NCI-H2081 (cell line): ENCODE measurements at places on chromosomes 2 and 18.

GRCh38 chr2:237673130-237674001 lies 46.0 kb downstream of the LRRFIP1 start:
- DNase-seq: peak; percentile 84

DNA sequence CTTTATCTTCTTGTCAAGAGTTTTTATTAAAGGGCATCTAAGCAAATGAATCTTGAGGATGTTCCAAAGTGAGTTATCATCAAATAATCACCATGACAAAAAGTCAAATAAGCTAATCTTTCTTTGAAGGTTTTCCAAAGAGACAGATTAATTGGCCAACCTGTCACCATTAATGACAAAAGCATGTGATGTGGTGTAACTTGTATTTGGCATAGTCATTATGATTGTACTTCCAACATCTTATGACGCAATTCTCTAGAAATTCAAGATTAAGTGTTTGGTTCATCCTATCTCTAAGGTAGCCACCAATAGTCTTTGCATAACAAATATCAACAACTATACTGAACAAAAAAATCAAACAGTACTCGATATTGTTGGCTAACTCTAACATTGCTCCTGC lies 28.6 kb downstream of the RBMS1 start:
- no peak for DNase-seq

GRCh38 chr18:24369426-24369825 lies 28.2 kb downstream of the OSBPL1A start:
- DNase-seq: no peak

GRCh38 chr2:2739231-2739795 lies 408.2 kb upstream of the MYT1L start:
- no peak for DNase-seq

DNA sequence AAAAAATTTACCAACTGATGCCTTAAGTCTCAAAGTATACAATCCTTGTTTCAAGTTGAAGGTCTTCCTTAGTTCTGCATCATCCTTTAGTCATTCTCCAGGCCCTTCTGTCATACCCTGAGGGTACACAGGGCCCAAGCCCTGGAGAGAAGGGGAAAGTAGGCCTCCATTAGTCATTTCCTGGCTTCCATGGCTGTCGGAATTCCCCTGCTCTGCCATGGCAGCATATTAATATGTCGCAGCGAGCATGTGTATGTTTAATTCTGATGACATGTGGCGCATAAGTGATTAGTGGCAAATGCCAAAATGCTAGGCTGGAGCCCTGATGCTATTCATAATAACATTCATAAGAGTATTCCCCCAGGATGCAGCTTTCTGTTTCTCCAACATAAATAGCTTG lies 22.1 kb downstream of the GPR39 start:
- peak; percentile 23 for DNase-seq

GRCh38 chr2:127012215-127012614 lies 94.7 kb downstream of the BIN1 start:
- DNase-seq: no peak

- no peak for DNase-seq
Observed at GRCh38 chr2:19299032-19299431, 59.4 kb downstream of the OSR1 start.

- DNase-seq: no peak
Observed at GRCh38 chr2:109532728-109533076, 81.1 kb downstream of the SEPTIN10 start.

GRCh38 chr2:37911296-37911873 lies 13.7 kb upstream of the RMDN2 start:
- no peak for DNase-seq

DNA sequence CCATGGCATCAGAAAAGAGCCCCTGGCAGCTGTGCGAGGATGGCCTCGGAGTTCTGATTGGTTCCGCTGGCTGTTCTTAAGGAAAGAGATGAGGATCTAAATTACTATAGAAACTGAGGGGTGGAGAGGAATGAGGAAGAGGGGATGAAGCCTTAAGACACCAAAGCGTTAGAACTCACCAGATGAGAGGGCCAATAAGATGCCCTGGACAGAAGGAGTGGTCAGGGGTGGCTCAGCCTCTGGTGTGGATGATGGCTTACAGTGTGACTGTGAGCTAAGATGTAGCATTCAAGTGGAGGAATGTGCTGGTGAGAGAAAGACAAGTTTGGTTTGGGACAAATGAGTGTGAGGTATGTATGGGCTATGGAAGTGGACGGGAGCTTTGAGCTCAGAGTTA lies 97.8 kb downstream of the ZFP36L2 start:
- DNase-seq: no peak

- no peak for DNase-seq
Observed at GRCh38 chr18:56167366-56167765, 471.0 kb downstream of the TXNL1 start.

DNA sequence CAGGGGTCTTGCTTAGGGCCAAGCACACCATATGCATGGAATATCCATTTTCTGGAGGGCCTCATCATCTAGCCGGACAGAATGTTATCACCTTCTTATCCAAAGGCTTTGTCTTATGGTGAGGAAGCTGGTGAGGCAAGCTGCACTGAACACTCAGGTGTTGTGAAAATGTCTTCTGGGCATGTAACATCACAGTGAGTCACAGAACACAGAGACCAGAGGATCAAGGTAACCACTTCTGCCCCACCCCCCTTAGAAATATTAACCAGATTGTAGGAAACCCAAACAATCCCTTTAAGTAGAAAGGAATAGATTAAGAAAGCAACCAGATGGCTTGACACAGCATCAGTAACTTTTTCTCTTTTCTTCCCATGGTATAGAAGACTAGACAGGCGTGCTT lies 51.1 kb downstream of the MYO5B start:
- no peak for DNase-seq

DNA sequence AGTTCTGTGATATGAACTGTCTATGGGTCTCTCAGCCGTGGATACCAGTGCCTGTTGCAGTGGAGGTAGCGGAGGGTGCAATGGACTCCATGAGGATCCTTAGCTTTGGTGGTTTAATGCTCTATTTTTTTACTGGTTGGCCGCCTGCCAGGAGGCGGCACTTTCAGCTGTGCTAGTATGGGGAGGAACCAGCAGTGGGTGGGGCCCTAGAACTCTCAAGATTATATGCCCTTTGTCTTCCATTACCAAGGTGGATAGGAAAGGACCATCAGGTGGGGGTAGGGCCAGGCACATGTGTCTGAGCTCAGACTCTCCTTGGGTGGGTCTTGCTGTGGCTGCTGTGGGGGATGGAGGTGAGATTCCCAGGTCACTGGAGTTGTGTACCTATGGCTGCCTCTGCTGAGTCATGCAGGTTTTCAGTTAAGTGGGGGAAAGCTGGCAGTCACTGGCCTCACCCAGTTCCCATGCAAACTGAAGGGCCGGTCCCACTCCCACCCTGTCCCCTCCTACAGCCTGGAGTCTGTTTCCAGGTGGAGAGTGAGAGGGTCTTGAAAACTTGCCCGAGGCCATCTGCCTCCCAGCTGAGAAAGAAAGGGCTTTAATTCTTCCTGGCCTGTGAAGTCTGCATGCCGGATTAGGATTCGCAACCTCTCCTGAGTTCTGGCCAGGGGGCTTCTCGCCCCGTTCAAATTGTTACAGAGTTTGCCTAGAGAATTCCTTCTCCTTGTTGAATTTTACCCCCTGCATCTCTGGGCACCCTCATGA lies 14.5 kb downstream of the KCNS3 start:
- no peak for DNase-seq

- peak; percentile 40 for DNase-seq
Observed at GRCh38 chr2:147450661-147451510, 393.9 kb upstream of the ACVR2A start.

GRCh38 chr2:12606472-12607000 lies 110.2 kb upstream of the TRIB2 start:
- DNase-seq: no peak

DNA sequence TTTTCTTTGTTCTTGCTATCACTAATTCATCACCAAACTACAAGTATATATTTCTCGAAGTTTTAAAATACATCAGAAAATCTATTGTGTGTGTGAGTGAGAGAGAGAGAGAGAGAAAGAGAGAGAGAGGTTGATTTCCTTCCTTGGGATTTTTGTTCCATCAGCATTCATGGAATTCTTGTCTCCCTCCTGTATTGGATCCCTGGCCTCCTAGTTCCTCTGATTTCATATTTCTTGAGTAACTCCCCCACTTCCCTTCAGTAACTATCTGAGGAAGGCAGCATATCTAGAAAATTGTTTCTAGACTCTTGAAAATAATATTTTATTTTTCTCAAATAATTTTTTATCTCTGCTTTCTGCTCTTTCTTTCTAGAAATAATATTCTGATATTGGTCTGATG lies 13.3 kb upstream of the ACTR2 start:
- no peak for DNase-seq

- no peak for DNase-seq
Observed at GRCh38 chr18:58788971-58789875, 75.5 kb upstream of the ZNF532 start.

DNA sequence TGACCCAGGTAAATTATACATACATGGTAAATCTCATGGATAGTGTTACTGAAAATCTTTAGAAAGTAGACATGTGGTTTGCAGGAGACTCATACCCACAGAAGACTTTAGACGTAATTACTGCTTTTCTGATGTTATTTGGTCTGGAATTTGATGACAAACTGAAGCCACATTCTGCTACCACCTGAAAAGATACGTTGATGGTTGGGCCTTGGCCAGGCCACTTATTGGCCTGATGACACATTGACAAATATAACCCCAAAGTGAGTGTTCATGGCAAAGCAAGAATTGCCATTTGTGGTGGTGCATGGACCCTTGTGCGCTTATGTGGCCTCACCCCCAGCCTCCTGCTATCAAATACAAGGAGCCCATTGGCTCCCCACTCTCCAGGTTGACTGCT lies 155.6 kb downstream of the METTL4 start:
- no peak for DNase-seq

DNA sequence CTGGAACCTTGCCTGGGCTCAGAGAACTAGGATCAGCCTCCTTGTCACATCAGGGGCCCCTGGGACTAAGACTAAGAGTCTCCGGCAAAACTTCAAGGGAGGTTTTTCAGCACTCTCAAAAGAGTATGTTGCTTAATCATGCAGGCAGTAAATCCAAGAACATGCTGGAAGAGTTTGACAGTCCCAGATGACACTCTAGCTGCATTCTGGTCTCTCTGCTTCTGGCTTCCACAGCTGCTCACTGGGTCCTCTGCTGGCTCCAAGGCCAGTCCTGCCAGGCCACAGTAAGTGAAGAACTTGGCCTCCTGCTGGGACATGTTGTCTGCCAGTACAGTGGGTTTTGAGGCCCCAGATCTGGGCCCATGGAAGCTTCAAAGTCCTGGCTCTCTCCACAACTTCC lies 45.2 kb upstream of the IL1RL1 start:
- no peak for DNase-seq

DNA sequence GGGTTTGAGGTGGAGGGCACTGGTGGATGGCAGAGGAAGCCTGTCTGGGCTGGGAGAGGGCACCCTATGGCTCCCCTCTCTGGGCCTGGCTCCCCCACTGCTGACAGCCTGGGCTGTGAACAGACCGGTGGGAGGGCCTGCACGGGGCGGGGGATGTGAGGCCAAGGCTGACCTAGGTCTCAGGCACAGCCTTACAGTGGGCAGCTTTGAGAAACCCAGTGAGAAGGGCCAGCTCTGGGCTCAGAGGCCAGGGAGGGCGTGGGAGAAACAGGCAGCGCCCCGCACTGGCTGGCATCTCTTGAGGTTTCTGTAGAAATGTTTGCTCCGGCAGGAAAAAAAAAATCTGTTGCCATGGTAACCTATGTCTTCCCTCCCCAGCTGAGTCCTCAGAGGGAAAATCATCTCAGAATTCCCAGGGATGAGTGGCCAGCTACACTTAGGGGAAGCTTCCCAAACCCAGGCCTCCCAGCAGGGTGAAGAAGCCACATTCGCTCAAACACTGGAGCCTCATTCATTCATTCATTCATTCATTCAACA lies 71.7 kb upstream of the TAF1B start:
- no peak for DNase-seq

- no peak for DNase-seq
Observed at GRCh38 chr2:119248311-119248710, 24.7 kb downstream of the STEAP3 start.
